ENCODE measurements at places on chromosomes 4 and X.

GRCh38 chr4:151563194-151563593, 154.2 kb downstream of the FHIP1A start:
- DNase-seq, result no peak
- no peak overlapping the region for H3K27ac ChIP-seq
- no peak overlapping the region for H3K4me3 ChIP-seq
- no peaks in the 10 kb centered on the region for H3K36me3 ChIP-seq
- H3K4me1 ChIP-seq, result peaks cover 2% of the 10 kb centered on the region

GRCh38 chr4:83112231-83112630, 2.3 kb downstream of the PLAC8 start:
- peaks cover 54% of the 10 kb centered on the region for H3K36me3 ChIP-seq
- H3K4me1 ChIP-seq, result peaks cover 58% of the 10 kb centered on the region
- no peaks in the 10 kb centered on the region for H3K27me3 ChIP-seq
- DNase-seq, result peak; percentile 46
- peak overlapping the region; percentile 93 for H3K27ac ChIP-seq

- H3K27me3 ChIP-seq, result no peaks in the 10 kb centered on the region
- DNase-seq, result no peak
- H3K27ac ChIP-seq, result no peak overlapping the region
- H3K4me1 ChIP-seq, result peaks cover 4% of the 10 kb centered on the region
- H3K36me3 ChIP-seq, result no peaks in the 10 kb centered on the region
- no peak overlapping the region for H3K4me3 ChIP-seq
Observed at GRCh38 chr4:8603931-8604330, 11.4 kb downstream of the CPZ start.

DNA sequence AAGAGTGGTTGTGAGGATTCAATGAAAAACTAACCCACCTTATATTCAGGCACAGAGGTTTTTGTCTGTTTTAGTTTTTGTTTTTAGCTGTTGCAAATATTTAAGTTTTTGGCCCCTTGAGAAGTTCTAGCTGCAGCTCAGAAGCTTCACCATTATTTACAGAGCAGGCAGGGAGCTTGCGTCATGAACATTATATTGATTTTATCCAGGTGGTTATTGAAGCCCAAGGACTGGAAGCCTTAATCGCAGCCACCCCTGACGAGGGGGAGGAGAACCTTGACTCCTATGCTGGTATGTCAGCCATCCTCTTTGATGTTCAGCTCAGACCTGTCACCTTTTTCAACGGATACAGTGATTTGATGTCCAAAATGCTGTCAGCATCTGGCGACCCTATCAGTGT, 38.1 kb downstream of the MTTP start:
- DNase-seq, result no peak
- H3K36me3 ChIP-seq, result no peaks in the 10 kb centered on the region
- H3K4me3 ChIP-seq, result no peak overlapping the region
- H3K27ac ChIP-seq, result no peak overlapping the region

All from activated CD8-positive, alpha-beta T cell treated with anti-CD3 and anti-CD28 coated beads, Interleukin-2, amount 10 ng/mL, durations not matched to agents 7 days and 5 days (primary cell).